ENCODE measurements at places on chromosomes 2 and 18. TPM values are rescaled to one million over a fixed set of nuclear protein-coding genes. Genes with fewer than 3 reads are reported as not detected.

SLC5A7 gene
- not detected for total RNA-seq

STPG4 gene
- total RNA-seq: not detected

KCNG3 gene
- not detected for total RNA-seq

RGPD8 gene
- total RNA-seq: 6.7 TPM

LIMS4 gene
- 29.9 TPM for total RNA-seq

ACMSD gene
- total RNA-seq: not detected

RNPEPL1 gene
- total RNA-seq: 19.3 TPM

ERMN gene
- 0.78 TPM for total RNA-seq

ARHGAP15 gene
- total RNA-seq: not detected

HOXD12 gene
- total RNA-seq: not detected

SERPINB13 gene
- total RNA-seq: not detected

NRP2 gene
- total RNA-seq: 3.9 TPM

DYNAP gene
- not detected for total RNA-seq

MERTK gene
- 0.21 TPM for total RNA-seq

LRRTM1 gene
- not detected for total RNA-seq

ADGRF3 gene
- total RNA-seq: 1.1 TPM

COL6A3 gene
- 9.1 TPM for total RNA-seq

ERFE gene
- total RNA-seq: 8.5 TPM

REG3A gene
- total RNA-seq: not detected

CNGA3 gene
- 0.10 TPM for total RNA-seq

CIB4 gene
- not detected for total RNA-seq

DNAJC5G gene
- total RNA-seq: not detected

FOXD4L1 gene
- total RNA-seq: 0.43 TPM

PPM1G gene
- total RNA-seq: 68.0 TPM

IL1A gene
- not detected for total RNA-seq

IL37 gene
- total RNA-seq: not detected

HRH4 gene
- 0.13 TPM for total RNA-seq

MYO7B gene
- total RNA-seq: not detected

MALL gene
- 0.16 TPM for total RNA-seq

CCDC68 gene
- total RNA-seq: not detected

MPP4 gene
- 3.9 TPM for total RNA-seq

RGPD3 gene
- 0.16 TPM for total RNA-seq

BABAM2 gene
- 46.2 TPM for total RNA-seq

KCNF1 gene
- total RNA-seq: 0.16 TPM

TMEFF2 gene
- total RNA-seq: 6.5 TPM

TFPI gene
- 151 TPM for total RNA-seq

PDE1A gene
- 2.9 TPM for total RNA-seq

LRRFIP1 gene
- total RNA-seq: 166 TPM

FMNL2 gene
- total RNA-seq: 7.0 TPM

INPP4A gene
- 21.7 TPM for total RNA-seq

CAPN14 gene
- 0.05 TPM for total RNA-seq

CROCC2 gene
- total RNA-seq: 0.05 TPM

DSG3 gene
- not detected for total RNA-seq

IRS1 gene
- 32.3 TPM for total RNA-seq

POTEJ gene
- total RNA-seq: not detected

MFSD2B gene
- not detected for total RNA-seq

GREB1L gene
- total RNA-seq: 8.8 TPM

PHOSPHO2 gene
- 4.8 TPM for total RNA-seq

LIMS3 gene
- 17.0 TPM for total RNA-seq

ERICH2 gene
- total RNA-seq: not detected

CNTNAP5 gene
- total RNA-seq: not detected

FSHR gene
- total RNA-seq: 0.19 TPM
